CD4-positive, alpha-beta T cell (primary cell): ENCODE measurements at places on chromosomes 6 and 20. TPM values are rescaled to one million over a fixed set of nuclear protein-coding genes. Genes with fewer than 3 reads are reported as not detected.

The RHAG gene
- not detected for total RNA-seq

DNA sequence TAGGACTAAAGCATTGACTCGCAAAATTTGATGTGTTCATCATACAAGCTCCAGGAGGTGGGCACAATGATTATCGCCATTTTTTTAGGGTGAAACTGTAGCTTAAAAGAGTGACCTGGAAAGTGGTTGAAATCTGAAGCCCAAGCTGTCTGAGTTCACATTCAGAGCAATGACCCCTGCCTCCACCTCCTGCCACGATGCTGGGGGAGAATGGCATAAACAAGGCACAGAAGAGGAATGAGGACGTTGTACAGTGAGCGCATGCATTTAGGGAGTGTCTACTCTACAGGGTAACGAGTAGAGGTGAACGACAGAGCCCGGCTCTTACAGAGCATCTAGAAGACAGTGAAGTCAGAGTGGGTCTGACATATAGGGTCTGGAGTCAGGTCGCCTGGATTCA is 37.2 kb downstream of the CNKSR3 start:
- no peak for DNase-seq

DNA sequence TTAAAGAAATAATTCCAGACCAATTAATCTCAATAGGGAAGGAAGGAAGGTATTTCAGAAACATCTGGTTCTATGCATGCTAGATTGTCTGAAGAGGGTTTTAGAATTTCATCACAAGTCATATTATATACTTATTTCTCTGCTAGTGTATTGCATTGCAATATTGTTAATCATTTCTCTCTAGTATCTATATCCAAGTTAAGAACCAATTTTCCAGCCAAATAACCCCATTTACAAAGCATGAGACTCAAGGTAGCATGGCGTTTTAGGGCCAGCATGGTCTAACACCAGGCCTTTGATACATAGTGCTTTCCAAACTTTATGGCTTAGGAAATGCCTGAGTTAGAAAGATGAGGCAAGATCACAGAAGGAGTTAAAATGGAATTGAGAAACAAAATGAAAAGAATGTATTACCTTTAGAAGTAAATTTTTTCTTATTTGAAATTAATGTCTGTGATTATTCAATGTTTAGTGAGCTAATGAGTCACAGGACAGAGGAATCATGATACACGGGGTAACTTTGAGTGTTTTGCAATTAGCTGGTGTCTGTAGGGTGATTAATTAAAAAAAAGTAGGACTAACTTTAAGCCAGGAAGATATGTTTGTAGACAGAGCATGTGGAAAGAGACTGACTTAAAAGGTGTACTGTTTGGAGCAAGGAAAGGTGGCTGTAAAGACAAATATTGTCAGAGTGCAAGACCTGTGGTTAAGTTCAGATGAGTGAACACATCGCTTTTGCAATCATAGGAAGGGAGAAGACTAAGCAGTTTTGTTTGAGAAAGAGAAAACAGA is 1006.2 kb upstream of the CITED2 start:
- no peak for DNase-seq

DNA sequence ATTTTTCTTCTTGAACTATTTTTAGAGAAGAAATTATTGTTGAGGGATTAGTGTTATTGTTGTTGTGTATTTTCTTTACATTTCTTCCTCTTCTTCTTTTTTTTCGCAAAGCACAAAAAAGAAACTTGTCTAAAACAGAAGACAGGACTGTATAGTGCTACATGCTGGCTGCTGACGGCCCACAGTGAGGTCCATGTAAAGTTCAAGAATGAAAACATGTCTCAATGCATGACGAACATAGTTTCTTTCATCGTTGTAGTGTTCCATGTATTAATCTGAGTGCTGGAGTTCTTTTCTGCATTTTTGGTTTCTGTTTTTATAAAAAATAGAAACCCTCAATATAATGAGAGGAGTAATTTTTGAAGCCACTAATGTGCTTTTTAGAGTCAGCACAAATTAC is 462.9 kb upstream of the MARCKS start:
- DNase-seq, result no peak
